ENCODE measurements at places on chromosomes 11 and 22.

DNA sequence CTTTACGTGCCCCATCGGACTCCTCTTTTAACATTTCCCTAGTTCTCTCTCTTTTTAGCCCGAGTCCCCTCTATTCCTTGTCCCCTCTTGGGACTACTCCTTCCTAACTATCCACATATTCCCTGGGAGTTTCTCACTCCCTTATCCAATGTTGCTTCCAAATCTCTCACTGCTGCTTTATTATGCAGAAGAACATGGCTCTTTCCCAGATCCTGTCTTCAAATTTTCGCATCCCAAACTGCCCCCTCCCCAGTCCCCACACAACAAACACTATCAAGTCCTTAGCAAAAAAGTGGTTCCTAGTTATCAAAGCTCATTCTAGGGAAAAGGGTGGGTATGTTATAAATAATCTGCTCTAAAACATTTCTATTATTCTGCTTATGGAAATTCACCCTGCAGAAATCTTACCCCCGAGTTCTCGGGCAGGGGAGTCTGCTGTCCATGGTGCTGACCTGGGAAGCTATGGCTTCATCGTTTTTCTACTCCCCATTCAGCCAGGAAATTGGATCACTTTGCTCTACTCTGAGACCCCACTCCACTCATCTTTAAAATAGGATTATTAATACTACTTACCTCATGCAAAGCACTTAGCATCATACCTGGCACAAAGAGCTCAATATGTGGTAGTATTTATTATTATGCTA lies 393.5 kb downstream of the BUD13 start:
- DNase-seq, result peak; percentile 24

DNA sequence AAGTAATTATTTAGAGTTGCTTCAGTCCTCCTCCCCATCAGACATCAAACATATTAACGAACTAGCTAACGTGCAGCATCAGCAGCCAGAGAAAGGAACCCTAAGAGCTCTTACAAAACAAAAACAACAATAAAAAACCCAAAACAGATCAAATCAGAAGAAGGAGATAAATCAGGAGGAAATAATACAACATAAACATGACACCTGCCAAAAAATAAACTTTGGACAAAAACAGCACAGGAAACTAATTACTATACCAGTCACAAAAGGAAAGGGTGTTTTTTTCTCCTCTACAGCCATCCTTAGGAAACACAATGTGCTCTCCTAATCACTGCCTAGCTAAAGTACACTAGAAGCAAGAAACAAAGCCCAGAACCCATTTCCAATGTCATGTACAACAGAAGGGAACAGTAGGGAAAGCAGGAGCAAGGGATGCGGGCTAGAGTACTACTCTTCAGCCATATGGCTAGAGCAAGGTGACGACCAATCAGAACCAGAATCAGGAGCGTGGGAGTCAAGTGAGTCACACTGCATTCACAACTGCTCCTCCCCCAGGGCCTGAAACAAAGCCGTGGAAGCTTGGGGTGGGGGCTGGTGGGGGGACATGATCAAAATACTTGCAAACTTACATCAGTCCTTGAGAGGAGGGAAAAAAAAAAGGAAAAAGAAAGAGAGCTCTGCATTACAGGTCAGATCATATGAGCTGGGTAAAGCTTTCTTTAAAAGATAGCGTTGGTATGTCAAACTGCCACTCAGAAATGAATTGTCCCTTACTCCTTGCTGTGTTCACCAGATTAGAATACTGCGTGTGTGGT lies 60.4 kb downstream of the LARGE2 start:
- DNase-seq, result no peak

DNA sequence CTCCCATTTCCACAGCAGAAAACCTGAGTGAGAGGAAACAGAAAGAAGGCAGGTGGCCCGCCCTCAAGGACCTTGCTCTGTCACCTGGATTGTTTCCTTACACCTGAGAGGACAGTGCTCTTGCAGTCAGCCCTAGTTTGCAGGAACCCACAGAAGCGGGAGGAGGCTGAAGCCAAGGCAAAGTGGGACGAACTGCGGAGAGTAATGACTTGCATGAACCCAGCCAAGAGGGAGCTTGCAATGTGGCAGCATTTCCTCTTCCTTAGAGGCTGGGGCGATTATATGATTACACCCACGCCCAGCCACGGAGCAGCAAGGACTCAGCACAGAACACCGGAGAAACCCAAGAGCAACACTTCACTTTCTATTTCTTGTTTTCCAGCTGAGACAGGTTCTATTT lies 102.6 kb downstream of the SPON1 start:
- no peak for DNase-seq

GRCh38 chr11:5557751-5558150 lies 9.4 kb upstream of the OR52H1 start:
- DNase-seq, result no peak

DNA sequence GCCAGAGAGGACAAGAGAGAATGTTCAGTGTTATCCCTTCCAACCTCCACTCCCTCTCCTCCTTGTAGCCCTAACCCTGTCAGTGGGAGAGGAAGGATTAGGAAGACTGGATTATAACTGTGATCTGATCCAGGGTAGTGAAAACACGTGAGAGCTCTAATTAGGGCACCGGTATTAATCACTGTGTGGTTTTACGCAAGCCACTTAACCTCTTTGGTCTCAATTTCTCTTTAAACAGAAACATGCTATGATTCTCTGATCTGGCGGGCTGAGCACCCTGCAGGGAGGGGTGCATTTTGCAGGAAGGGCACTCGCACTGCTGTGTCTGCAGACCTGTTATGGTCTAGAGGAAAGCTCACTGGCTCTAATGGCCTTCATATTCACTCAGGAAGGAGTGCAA lies 11.5 kb downstream of the RPL27A start:
- DNase-seq, result no peak

Data from mucosa of gallbladder (tissue), 1 donor.